ENCODE measurements at places on chromosomes 1 and 21.

- no peak for DNase-seq
Measured at GRCh38 chr21:25701529-25701928, 33.2 kb downstream of the ATP5PF start.

DNA sequence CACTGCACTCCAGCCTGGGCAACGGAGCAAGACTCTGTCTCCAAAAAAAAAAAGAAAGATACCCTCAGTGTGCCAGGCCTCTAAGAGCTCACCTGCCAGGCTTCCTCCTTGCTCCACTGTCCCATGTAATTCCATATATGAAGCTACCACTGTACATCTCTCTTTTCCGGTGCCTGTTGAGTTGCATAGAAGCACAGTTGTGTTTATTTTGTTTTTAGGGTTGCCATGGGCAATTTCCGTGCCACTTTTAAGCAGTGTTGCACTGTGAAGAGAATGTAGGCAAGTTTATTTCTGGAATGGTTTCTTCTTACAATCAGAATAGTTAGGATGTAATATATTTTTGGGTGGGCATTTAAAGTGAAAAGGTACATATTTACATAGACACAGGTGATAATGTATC, 23.3 kb downstream of the MR1 start:
- no peak for DNase-seq

- DNase-seq = no peak
Measured at GRCh38 chr1:230356190-230356589, 69.9 kb downstream of the PGBD5 start.

DNA sequence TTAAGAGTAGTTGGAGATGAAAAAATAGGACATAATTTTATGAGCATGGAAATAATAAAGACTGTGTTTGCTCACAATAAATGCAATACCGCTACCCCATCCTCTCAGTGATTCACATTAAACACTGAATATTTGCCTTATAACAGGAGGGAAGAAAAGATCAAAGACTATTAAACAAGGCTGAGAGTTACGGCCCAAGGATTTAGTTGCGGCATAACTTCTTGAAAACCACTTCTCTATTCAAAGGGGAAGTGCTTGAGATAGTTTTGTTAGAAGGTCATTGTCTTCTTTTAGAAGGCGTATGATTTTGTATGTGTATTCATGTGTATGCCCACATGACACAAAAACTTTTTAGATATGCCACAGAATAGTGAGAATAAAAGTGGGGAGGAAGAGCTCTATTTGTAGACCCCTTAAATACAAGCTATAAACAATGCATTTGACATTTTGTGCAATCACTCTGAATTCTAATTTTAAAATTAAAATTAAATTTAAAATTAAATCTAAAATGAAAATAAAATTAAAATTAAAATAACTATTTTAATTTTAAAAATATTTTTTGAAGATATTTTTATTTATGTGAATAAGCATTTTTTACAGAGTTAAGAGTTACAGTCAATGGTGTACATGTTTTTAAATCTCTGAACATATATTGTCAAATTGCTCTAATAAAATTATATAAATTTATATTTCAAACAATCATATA, 986.6 kb upstream of the ADAMTS5 start:
- DNase-seq = no peak

DNA sequence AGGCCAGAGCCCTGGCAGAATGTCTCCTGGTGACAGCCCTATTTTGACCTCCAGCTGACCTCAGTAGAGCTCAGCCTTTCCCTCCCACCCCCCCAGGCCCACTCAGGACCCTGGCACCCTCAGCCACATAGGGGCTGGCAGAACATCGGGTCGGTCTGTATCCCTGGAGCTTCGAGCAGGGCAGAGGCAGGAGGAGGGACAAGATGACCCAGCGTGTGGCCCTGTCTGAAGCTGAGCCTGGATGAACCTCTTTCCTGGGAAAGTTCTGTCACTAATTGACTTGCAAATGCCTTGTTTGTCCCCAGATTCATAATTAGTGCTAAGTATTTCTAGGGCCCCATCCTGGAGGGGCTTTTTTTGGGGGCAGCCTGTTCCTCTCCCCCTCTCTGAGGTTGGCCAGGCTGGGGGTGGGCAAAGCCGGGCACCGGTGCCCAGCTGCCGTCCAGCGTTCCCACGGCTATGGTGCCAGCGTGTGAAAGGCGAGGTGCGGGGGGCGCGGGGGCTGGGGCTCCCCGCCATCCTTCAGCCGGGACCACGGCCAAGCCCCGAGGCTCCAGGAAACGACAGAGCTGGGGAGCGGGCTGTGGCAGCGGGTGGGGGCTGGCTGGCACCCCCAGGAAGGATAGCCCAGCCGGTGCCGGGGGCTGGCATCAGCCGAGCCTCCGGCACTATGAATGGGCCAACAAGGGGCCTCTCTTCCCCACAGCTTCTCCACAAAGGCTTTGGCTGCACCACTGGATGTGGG, 31.4 kb downstream of the RHBG start:
- no peak for DNase-seq

DNA sequence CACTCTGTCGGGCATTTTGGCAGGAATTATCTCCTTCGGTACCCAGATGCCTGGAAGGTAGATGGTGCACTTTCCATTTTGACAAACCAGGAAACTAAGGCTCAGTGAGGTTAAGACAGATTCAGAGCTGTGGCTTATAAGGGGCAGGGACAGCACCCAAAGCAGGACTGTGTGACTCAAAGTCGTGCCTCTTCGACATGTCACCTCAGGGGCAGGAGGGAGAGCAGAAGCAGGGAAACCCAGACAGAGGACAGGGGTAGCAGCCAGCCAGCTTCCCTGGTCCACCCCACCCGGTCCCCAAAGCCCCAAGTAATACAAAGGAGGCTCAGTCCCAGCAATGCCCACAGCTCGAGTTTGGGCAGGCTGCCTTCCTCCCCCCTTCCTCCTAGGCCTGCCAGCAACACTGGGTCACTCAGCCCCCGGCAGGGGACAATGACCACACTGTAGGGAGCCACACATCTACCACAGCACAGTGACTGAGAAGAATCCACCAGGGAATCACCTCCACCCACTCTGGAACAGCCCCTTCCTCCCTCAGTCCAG, 2.5 kb downstream of the RHOC start:
- no peak for DNase-seq
